Urinary bladder (tissue), 4 donors: ENCODE measurements at places on chromosomes 4 and X. TPM values are rescaled to one million over a fixed set of nuclear protein-coding genes. Genes with fewer than 3 reads are reported as not detected.

Gene NEIL3
- total RNA-seq, result 9.6 TPM

GRCh38 chr4:74440356-74440755 lies 4.6 kb upstream of the AREG start:
- DNase-seq, result no peak

DNA sequence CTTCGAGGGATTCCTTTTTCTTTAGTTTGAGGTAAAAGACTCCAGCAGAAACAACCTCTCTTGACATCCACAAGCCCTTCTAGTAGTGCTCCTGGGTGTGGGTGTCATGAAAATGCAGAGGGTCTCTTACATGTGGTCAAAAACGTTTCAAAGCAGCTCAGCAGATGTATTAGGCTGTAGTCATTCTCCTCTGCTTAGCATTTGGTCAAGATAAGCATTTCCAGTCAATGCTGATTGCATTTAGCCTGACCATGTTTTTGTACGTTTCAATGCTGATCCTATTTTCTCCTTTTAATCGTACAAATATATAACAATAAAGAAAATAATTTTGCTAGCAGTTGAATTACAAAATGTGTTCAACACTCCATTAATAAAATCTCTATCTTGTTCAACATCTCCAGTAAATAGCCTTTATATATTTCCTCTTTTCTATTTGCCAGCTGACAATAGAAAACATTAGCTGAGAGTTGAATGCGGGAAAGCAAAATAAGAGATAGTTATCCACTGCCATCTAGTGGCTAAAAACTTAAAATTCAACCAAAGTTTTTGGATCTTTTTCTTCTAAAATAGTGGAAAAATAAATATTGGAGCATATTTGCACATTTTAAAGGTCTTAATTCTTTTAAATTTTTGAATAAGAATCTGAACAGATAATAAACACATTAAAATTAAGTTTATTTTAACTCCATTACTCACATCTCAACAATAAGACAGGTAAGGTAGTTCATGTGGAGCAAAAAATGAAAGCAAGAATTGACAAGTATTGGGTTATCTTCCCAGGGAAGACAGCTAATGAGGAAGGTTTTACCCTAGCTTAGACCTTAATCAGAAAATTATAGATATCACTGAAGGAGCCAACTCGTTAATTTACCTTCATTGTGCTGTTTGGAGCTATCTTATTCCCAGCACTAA lies 15.2 kb upstream of the PACRGL start:
- DNase-seq, result no peak

GRCh38 chrX:94854251-94854650 lies 1180.2 kb downstream of the FAM133A start:
- DNase-seq, result no peak

Gene MORC4
- 44.6 TPM for total RNA-seq

GRCh38 chrX:12911122-12911470 lies 4.7 kb downstream of the TLR8 start:
- DNase-seq, result no peak

- DNase-seq, result no peak
Measured at GRCh38 chrX:110241816-110242215, 76.1 kb downstream of the AMMECR1 start.

GRCh38 chr4:41360214-41360920 lies 103.6 kb downstream of the UCHL1 start:
- no peak for DNase-seq

Gene IGFBP7
- 288 TPM for total RNA-seq

- DNase-seq, result no peak
Measured at GRCh38 chrX:35046660-35047296, 104.2 kb downstream of the FAM47B start.

DNA sequence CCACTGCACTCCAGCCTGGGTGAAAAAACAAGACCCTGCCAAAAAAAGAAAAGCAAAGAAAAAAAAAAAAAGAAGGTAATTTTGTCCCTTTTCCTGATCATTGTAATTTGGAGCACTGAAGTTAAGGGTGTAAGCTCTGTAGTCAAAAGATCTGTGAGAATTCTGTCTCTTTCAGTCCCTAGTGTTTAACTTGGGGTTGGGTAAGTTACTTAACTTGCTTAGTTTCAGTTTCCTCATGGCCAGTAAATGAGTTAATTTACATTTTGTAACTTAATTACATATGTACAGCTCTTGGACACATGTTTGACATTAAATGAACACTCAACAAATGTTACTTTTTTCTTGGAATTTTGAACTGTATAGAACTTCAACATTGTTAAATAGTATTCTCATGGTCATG lies 10.9 kb upstream of the UBE2K start:
- no peak for DNase-seq

DNA sequence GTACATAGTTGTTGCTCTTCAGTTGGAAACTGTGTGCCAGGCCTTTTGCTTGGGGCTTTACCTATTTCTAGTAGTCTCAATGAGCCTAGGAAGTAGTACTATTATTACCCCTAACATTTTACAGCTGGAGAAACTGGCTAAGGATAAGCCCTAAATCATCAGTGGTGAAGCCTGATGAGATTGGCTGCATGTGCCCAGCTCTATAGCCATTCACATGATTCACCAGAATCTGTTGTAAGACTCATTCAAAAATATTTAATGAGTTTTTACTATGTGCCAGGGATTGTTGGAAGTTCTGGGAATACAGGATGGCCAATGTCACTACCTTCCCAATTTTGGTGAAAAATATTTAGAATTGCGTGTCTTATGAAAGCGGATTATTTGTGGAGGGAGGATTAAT lies 2.8 kb downstream of the KIT start:
- no peak for DNase-seq

DNA sequence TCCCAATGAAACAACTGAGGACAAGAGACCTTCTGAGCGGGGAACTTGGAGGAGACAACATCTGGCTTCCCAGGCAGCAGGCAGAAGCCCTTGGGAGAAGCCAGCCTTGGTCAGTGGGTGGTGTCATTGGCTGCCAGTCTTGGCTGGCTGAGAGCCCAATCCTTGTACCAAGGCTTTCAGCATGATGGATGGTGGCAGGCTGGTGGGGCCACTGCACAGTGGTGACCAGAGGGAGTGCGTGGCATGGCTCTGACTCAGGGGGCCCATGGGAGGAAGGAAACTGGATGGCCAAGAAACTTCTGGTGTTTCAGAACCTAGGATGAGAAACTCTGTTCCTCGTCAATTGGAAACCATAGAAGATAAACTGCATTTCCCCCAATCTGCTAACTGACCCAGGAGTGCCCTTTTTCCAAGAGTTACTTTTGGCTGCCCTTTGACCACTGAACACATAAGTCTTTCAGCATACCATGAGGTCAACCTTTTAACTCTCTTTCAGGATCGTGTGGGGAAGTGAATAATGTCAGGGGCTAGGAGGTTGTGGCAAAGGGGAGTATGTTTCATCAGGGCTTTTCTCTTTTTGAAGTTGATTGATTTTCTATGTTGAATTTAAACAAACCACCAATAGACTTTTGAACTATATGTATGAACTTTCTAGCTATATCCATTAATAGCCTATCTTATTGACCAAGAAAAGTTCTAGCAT lies 60.9 kb downstream of the SOWAHB start:
- no peak for DNase-seq

Gene SLC35A2
- total RNA-seq, result 10.5 TPM

Gene BGN
- 57.7 TPM for total RNA-seq

DNA sequence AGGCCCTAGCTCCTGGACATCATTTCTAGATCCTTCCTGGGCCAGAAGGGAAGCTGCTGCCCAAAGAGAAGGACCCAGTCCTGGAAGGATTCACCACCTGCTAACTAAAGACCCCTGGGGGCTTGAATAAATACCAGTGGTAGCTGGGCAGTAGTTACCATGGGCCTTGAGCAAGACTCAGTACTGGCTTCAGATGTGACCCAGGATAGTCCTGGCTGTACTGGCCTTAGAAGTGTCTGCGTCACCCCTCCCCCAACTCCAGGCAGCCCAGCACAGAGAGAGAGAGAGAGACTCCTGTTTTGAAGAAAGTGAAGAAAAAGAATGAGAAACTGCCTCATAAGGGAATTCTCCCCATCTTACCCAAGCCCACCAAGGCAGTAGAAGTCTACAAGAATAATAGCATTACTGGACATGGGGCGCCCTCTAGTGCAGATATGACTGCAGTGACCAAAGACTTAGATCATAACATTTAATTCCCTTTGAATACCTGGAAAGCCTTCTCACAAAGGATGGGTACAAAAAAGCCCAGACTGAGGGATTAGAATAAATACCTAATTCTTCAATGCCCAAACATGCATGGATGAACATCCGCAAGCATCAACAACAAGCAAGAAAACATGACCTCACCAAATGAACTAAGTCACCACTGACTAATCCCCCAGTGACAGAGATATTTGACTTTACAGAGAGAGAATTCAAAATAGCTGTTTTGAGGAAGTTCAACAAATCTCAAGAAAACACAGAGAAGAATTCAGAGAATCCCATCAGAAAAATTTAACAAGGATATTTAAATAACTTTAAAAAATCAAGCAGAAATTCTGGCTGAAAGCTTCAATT lies 171.8 kb downstream of the HNRNPD start:
- no peak for DNase-seq

Gene MAGEB10
- total RNA-seq, result not detected

Gene ZNF275
- 9.7 TPM for total RNA-seq
